NCI-H1436 (cell line): ENCODE measurements at places on chromosomes 13 and 19.

GRCh38 chr13:80022146-80022545, 318.8 kb downstream of the SPRY2 start:
- no peak for DNase-seq

GRCh38 chr13:98582947-98583346, 6.0 kb upstream of the STK24 start:
- DNase-seq: no peak

DNA sequence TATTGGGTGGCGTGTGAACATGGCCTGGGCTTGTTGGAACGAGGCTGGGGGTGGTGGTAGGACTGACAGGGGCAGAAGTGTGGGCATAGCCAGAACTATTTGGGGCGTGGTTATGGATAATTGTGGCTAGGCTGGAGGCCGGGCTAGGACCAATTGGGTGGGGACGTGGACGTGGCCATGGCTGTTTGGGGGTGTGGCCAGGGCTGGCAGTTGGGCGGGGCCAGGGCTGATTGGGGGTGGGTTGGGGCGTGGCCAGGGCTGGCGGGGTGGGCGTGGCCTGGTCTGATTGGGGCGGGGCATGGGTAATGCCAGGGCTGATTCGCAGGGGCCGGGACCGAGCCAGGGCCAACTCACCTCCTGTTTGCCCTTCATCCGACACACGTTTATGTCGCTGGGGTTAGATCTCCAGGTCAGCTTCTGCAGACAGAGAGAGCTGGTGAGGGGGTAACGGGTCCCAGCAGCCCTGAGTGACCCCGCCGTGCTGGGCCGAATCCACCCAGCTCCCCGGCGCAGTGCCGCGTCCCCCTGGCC, 2.8 kb downstream of the SEMA6B start:
- no peak for DNase-seq

DNA sequence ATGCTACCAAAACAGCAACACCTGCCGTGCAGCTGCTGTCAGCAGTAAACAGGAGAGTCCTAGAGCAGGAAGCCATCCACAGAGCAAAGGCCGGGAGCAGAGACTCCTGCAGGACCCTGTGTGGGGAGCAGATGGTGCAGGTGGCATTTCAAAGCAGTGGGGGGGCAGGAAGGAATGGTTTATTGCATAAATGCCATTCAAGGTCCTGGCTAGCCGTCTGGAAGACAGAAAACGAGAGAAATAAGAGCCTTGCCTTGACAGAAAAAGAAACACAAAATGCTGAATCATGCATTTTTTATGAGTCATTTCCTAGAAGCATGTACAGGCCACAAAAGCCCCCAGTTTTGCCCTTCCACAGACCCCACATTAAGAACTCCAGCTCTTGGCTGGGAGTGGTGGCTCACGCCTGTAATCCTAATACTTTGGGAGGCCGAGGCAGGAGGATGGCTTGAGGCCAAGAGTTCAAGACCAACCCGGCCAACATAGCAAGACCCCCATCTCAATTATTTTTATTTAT, 5.4 kb downstream of the RSPH6A start:
- DNase-seq: no peak

DNA sequence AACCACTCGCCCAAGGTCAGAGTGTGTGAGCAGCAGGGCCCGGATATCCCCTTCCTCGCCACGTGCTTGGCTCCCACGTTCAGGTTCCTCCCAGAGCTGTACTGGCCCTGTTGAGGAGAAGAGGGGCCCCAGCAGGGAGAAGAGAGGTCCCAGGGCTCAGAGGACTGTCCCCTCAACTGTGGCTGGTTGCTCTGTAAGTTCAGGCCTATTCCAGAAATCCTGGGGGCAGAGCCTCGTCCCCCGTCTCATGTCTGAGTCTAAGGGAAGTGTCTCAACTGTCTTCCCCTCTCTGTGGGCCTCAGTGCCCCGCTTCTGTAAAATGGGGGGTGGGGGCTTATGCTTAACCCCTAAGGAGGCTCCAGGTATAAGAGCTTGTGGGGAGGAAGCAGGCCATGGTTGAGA, 3.9 kb downstream of the PPP5C start:
- no peak for DNase-seq

DNA sequence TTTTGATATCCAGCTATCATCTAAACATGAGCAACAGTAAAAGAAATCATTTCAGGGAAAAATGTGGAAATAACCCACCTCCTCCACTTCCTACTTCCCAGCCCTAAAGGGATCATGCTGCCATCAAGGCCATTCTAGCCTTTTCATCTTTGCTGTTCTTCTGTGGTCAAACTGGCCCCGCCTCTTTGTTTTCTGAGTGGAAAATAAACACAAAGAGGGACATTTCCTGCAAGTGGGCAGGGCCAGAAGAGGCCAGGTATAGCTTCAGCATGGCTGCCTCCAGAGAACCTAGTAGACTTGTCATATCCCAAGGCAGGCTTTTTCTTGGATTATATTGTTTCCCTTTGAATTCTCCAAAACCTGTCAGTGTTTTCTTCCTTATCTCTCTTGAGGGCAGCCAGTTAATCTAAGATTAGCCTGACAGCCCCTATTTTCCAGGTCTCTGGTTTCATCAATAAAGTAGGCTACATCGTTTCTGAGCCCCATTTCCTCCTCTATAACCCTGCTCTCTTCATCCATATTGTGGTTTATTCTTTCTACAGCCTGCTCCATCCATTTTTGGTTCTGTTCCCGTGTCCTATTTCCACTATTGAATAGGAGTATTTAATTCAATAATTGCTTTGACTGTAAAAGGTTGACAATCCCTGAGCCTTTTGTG, 117.6 kb downstream of the GPC6 start:
- no peak for DNase-seq

GRCh38 chr19:803686-804418, 6.6 kb downstream of the PTBP1 start:
- no peak for DNase-seq

- DNase-seq: peak; percentile 0
Observed at GRCh38 chr13:35198613-35199200, 256.6 kb downstream of the NBEA start.
